ENCODE measurements at places on chromosomes 7 and 10.

DNA sequence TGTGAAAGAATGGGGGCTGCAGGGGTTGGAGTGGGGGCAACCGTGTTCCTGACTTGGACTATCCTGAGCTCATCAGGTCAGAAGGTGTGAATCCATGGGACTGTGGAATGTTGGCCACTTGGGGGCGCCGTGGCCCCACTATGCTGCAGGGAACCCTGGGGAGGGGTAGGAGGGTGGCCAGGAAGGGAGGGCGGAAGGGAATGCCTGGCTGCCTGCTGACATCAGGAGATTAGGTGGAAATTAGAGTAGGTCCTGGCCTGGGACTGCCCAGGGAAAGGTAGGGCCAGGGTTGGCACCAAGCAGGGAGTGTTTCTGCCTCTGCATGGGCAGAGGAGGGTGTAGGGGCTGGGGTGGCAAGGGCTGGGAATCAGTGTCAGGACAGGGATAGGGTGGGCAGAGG lies 65.8 kb upstream of the PRSS58 start:
- no peak for DNase-seq

GRCh38 chr7:69318794-69319193 lies 279.5 kb upstream of the AUTS2 start:
- no peak for DNase-seq

GRCh38 chr10:44281662-44282061 lies 103.2 kb downstream of the CXCL12 start:
- DNase-seq = no peak

- DNase-seq = no peak
Observed at GRCh38 chr10:51699145-51699474, 285 bp downstream of the CSTF2T start.

DNA sequence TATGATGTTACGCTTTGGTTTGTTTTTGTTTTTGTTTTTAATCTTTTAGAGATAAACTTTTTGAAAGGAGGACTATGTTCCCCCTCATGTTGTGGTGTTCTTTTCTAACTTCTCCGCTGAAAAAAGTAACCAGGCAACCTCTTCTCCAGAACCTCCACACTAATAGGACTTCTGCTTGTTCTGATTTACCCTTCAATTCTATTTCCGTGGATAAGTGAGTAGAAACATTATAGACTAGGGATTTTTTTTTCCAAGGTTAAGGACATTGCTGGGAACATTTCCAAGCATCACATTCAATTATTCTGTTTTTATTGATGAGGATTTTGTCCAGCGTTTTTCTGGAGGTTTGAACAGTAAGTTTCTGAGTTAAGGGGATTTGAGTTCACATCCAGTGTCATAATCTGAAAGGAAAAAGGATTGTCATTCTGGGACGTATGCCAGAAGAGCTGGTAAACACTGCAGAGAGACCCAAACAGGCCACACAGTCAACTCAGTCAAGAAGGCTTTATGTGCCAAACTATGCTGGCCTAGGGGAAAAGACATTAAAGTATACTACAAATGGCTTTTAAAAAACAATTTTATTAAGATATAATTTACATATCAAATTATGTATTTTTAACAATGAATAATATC lies 28.3 kb upstream of the RALA start:
- no peak for DNase-seq

DNA sequence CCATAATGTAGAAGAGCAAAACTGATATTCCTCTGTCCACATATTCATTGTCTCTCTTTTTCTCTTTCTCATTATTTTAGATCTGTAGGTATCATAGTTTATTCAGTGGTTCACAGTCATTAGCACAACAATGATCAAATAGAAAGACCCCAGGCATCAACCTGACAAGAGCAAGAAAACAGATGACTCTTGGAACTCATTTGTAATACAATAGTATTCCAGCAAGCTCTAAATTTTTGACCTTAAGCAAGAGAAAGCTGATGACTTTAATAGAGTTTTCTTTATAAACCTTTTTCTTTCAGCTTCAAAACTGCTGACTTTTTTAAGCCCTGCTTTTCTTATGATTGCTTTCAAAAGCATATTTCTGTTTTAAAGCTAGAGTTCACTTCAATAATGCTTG lies 507.5 kb upstream of the SORCS1 start:
- DNase-seq = no peak

GRCh38 chr10:8544500-8544899 lies 490.0 kb downstream of the GATA3 start:
- no peak for DNase-seq

DNA sequence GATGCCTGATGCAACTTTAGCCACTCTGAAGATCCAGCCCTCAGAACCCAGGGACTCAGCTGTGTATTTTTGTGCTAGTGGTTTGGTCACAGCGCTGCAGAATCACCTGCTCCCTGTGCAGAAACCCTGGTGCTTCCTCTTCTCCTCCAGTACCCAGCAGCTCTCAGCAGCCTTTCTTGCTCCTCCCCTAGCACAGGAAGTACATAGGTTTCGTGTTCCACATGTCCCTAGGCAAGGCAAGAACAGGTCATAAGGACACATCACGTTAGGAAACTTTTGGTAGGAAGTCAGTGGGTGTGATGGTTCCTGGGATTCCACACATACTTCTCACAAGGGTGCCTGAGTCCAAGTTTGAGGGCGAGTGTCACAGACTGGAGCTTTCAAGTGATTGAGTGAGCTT lies 167.9 kb upstream of the PRSS1 start:
- DNase-seq = peak; percentile 56

DNA sequence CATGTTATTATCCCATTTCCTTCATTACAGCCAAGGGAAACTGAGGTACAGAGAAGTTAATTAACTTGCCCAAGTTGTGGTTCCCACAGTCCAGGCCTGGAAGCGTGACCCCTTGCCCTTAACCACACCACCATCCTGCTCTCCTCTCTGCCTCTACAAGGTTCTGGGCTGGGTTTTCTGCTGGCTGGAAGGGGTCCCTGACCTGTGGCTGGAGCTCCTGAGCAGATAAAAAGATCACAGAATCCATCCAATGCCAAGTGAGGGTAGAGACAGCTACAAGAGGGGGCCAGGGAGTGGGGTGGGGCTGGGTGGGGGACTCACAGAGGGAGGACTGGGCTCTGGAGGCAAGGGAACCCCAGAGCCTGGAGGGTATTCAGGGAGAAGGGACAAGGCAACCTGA lies 9.7 kb downstream of the ASB10 start:
- no peak for DNase-seq

DNA sequence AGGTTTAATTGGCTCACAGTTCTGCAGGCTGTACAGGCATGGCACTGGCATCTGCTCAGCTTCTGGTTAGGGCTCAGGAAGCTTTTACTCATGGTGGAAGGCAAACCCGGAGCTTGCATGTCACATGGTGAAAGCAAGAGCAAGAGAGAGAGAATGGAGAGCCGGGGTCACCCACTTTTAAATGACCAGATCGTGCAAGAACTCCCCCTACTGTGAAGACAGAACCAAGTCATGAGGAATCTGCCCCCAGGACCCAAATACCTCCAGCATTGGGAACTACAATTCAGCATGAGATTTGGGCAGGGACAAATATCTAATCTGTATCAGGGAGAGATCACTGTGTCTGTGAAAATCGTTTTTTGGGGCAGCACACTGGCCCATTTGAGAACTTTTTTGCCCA lies 110.0 kb upstream of the MYO3A start:
- DNase-seq = no peak

- DNase-seq = no peak
Observed at GRCh38 chr7:38704751-38705150, 73.6 kb upstream of the AMPH start.

GRCh38 chr10:11330383-11331045 lies 280.9 kb downstream of the USP6NL start:
- DNase-seq = no peak

- DNase-seq = no peak
Observed at GRCh38 chr7:101160910-101161309, 4.5 kb downstream of the VGF start.

DNA sequence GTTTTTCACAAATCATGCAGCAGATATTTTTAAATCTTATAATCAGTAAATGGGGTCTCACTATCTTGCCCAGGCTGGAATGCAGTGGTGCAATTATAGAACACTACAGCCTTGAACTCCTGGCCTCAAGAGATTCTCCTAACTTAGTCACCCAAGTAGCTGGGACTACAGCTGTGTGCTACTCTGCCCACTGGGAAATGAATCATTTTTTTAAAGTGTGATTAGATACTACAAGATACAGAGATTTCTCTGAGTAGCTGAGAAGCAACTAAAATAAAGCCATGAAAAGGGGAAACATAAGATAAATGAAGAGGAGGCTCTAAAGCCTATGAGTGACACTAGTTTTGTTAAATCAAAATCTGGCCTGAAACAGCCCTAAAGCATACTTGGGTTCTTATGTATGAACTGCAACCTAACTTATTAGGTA lies 119.7 kb downstream of the JMJD1C start:
- no peak for DNase-seq

GRCh38 chr10:44742248-44742647 lies 168.9 kb upstream of the TMEM72 start:
- no peak for DNase-seq

DNA sequence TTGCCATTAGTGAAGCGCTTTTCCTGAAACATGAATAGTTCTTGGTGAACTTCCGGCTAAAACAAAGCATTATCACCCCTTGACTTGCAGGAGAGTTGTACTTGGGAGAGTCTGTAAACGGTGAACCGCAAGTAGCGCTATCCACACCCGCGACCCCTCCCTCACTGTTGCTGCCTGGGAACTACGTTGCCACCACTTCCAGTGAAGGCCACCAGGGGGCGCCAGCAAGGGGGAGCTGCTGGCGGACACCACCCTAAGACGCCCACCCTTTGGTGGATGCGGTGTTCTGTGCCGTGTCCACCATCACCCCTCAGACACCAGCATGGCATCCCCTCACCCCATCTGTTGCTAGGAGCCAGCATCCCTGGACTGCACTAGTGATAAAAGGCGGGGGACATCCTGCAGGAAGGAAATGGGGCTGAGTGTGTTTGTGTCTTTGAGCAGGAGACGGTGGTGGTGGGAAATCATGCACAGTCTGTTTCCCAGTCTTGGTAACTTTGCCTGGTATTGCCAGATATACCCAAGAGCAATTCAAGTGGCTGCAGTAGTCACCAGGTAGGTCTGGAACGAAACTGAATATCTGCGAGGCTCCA lies 298.2 kb downstream of the FRMD4A start:
- DNase-seq = peak; percentile 52

DNA sequence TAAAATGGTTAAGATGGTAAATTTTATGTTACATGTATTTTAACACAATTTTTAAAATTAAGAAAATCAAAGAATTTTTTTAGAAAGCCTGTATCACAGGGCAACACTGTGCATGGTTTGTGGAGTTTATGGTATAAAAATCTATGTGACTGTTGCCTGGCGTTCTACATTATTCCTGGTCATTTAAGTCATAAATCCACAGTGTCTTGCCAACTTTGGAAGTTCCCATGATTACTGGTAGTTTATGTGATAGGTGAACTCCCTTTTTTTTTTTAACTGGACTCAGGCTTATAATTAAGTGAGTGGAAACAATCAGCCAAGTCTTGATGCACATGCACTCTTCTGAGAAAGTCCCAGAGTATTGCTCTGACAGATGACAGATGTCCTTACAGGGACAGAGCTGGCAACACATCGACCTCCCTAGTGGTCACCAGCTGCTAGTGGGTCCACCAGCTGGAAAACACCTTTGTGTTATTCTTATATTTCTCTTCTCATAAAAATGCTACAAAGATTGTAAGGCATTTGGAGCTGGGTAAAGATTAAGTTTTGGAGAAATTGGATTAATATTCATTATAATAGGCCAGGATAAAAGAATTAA lies 8.8 kb upstream of the STN1 start:
- no peak for DNase-seq

- no peak for DNase-seq
Observed at GRCh38 chr10:100890673-100891317, 22.0 kb upstream of the SLF2 start.

- no peak for DNase-seq
Observed at GRCh38 chr7:75687246-75688088, 51.3 kb downstream of the HIP1 start.

- DNase-seq = no peak
Observed at GRCh38 chr7:137469191-137469811, 125.8 kb upstream of the PTN start.

DNA sequence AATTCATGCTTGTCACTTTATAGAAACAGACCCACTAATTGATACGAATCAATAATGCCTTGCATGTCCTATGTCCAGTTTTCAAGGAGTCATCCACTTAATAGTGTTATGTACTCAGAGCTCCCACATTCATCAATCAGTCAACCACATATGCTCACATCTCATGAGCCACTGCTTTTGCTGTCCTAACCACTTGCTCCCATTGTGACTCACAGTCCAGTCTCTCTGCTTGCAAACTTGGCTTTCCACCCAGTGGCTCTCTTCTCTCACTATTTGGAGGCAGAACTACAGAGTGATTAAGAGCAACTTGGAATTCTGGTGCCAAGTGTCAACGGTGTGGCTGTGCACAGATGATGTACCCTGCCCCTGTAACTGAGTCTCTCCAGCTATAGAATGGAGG lies 166.0 kb downstream of the SNX13 start:
- no peak for DNase-seq

- DNase-seq = no peak
Observed at GRCh38 chr7:85039196-85039923, 147.5 kb downstream of the SEMA3D start.

DNA sequence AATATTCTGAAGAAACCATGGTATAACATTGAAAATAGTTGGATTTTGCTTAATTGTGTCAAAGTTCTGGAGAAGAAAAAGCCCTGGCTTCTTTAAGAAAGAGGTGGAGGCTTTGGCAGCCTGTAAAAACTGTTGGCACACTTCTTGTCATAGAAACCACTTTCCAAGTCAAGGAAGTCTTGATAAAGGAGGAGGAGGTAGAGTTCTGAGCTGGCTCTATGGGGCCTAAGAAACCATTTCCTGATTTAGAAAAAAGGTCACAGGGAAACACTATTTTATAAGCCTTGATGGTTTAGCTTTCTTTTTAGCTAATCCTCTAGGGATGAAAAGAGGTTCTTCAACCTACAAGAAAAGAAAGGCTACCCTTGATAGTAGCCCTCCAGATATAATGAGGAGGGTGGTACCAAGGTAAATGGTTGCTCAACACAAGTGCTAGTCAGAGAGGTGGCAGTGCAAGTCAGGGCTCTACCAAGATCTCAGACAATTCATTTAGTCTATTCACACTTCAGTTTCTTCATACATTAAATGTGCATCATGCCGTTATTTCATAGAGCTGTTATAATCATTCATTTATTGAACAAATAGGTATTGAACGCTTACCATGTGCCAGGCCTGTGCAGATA lies 346.9 kb downstream of the RNLS start:
- no peak for DNase-seq

- no peak for DNase-seq
Observed at GRCh38 chr10:46033602-46034011, 3.2 kb upstream of the NCOA4 start.
